ENCODE measurements at places on chromosomes 2 and 18.

- peak; percentile 8 for DNase-seq
Observed at GRCh38 chr2:160109939-160110673, 47.7 kb upstream of the PLA2R1 start.

DNA sequence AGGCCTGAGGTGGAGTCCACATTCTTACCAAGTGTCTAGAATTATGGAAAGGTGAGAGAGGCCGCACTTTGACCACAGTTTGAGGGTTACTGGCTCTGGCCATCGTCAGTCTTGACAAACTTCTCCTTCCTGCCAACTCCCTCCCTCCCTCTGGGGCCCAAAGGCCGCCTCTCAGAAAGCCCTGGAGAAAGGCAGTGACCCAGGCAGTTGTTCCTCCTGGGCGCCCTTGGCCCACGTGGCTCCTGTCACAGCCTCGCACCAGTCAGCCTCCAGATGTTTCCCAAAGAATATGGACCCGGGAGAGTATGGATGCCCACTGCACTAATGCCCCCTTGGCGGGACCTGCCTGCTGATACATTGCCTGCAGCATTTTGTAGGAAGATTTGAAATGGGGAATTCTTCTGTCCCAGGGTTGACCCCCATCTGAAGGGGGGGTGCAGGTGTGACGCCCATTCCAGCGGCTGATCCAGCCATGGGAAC is 61.7 kb downstream of the ASB1 start:
- DNase-seq = no peak

DNA sequence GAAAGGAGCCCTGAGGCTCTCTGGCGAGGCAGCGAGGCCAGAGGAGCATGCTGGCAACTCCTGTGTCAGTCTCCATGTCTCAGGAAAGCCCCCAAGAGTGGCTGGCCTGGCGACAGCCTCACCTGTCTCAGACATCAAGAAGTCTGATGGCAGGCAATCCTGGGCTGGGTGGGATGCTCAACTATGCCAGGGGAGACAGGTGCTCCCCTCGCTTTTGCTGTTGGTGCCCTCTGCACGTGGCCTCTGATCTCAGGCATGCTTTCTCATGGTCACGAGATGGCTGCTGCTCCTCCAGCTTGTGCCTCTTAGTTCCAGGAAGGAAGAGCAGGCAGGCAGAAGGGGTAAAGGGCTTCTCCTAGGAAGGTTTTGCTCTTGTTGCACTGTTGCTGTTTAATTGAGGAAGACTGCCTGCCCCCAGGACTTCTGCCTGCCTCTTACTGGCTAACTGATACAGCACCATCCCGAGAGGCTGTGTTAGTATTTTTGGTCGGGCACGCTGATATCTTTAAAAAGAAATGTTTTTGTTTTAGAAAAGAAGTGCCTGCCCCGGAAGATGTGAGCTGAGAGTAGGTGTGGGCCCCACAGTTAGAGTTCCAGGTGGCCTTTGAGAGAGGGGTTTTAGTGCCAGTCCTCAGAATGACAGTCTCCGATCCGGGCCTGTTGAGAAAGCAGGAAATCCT is 344.8 kb upstream of the HS6ST1 start:
- DNase-seq = no peak

GRCh38 chr2:42886921-42887320 is 94.5 kb upstream of the HAAO start:
- no peak for DNase-seq

DNA sequence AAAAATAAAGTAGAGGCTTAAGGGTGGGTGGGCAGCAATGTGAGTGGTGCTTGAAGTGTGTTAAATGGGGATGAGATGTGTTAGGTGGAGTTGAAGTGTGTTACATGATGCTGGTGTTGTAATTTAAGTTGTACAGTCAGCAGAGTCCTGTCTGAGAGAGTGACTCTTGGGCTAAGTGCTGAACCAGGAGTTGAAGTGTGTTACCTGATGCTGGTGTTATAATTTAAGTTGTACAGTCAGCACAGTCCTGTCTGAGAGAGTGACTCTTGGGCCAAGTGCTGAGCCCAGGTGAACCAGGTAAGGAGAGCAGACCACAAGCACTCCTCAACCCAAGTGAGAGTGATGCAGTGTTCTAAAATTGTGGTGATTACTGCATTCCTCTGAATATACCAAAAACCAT is 40.6 kb downstream of the LCLAT1 start:
- no peak for DNase-seq

GRCh38 chr2:74566754-74567085 is 12.2 kb downstream of the DOK1 start:
- DNase-seq = no peak

GRCh38 chr2:200423541-200423940 is 86.3 kb downstream of the KCTD18 start:
- DNase-seq = no peak

GRCh38 chr2:195606179-195606578 is 50.8 kb upstream of the SLC39A10 start:
- no peak for DNase-seq

DNA sequence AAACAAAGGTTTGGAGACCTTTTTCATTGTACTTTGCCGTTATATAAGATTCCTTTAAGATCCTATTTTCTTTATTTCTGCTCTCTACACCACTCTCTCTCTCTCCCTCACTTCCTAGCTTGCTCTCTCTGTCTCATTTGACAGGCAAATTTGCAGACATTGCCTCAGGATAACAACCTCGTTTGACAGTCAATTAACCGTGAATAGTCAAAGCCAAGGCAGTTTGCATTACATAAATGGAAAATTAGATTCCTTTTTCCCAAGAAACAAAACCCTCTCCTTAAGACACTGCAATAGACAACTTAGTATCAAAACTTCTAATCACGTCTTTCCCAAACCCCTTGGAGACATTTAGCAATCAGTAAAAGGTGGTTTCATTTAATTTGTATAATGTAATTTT is 7.4 kb downstream of the SKOR2 start:
- no peak for DNase-seq

- no peak for DNase-seq
Observed at GRCh38 chr2:136386046-136386445, 268.1 kb upstream of the CXCR4 start.

DNA sequence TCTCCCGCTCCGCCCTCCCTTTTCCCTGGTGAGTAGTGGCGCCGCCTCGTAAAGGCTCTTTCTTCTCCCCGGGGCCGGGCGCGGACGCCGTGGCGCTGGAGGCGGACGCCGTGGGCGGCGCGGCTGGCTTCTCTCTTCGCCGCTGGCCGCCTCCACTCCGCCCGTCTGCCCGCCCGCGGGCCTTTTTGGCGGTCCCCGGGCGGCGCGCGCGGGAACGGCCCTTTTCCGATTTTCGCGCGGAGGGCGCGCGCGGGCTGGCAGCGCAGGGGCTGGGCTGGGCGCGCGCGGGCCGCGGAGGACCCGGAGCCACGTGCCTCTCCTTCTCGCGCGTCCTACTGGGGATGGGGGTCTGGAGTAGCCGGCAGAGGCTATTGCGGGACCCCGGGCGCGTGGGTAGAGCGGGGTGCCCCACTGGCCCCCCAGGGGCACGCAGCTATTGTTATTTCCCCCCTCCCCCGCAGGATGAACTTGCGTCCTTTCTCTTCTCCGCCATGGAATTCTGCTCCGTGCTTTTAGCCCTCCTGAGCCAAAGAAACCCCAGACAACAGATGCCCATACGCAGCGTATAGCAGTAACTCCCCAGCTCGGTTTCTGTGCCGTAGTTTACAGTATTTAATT is 472 bp downstream of the SLC20A1 start:
- peak; percentile 42 for DNase-seq

- DNase-seq = no peak
Observed at GRCh38 chr2:238856713-238857567, 9.1 kb downstream of the TWIST2 start.

DNA sequence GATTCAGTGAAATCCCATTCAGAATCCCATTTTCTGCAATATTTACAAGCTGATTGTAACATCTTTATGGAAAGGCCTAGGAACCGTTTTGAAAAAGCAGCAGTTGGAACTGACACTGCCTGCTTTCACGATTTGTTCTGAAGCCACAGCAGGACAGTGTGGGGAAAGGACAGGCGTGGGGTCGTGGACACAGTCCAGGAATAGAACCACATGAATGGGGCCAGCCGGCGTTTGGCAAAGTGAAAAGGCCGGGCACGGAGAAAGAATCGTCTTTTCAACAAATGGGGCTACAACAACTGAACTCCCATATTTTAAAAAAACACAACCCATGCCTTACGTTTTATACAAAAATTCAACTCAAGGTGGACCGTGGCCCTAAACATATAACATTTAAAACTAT is 69.8 kb downstream of the SLC66A2 start:
- no peak for DNase-seq

DNA sequence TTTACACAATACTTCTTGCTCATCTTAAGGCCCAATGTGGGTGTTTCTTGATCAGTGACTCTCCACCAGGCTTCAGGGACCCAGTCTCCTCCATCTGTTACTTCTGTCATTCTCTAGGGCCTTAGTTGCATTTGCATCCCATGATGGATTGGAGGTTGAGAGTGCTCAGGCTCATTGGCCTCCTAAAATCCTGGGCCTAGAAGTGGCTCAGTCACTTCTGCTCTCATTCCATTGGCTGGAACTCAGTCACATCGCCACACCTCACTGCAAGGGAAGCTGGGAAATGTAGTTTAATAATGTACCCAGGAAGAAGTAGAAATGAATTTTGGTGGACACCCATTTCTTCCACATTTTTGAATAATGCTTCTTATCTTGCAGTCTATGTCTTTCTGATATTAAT is 223.5 kb downstream of the HRH4 start:
- DNase-seq = no peak

DNA sequence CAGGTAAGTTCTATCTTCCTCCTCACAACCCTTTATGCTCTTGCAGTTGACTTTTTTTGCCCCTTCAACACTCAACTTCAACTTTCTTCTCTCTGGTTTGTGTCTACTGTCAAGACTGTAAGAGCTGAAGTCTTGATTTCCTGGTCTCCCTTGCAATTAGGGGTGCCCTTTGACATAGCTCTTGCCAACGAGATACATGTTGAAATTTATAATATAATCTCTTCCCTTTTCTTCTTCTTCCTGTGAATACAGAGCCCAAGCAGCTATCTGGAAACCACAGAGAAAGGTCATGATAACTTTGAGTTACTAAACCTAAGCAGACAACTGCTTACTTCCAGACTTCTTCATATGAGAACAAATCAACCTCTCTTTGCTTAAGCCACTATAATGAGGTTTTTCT is 163.5 kb downstream of the MC4R start:
- no peak for DNase-seq

GRCh38 chr2:73174244-73174643 is 28.1 kb upstream of the NOTO start:
- DNase-seq = no peak

DNA sequence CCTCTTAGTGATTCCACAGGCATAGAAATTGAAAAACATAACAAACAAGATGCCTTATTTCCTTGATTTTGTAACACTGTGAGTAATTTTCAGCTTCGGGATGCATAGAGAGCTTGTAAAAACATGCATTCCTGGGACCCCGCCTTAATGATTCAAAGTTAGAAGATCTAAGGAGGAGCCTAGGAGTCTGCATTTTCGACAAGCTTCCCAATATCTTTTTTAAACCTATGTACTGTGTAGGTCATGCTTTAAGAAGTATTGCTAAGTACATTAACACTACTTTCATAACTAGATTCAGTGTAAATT is 109.8 kb upstream of the ZNF516 start:
- no peak for DNase-seq

DNA sequence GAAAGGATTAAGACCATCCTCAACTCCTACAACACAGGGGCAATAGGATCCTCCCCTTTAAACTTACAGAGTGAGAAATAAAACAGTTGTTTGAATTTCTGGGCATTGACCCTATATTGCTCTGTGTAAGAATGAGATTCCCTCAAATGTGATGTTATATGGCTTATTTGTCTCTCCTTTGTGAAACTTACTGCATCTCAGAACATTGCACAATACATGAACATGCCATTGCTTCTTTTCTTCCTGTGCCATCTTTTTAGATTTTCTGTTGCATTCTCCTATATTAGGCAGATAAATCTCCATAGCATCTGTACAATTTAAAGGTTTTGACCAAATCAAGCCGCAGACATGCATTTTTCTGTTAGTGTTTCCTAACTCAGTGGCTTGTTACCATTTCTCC is 941.9 kb upstream of the FANCL start:
- no peak for DNase-seq

GRCh38 chr2:19752500-19752899 is 149.3 kb downstream of the TTC32 start:
- DNase-seq = no peak

GRCh38 chr2:14219306-14219705 is 413.2 kb upstream of the LRATD1 start:
- no peak for DNase-seq

GRCh38 chr2:94996305-94997100 is 29.0 kb upstream of the MAL start:
- DNase-seq = no peak

GRCh38 chr18:68560128-68560527 is 154.8 kb downstream of the TMX3 start:
- no peak for DNase-seq

GRCh38 chr2:224969095-224969494 is 73.2 kb downstream of the DOCK10 start:
- no peak for DNase-seq

DNA sequence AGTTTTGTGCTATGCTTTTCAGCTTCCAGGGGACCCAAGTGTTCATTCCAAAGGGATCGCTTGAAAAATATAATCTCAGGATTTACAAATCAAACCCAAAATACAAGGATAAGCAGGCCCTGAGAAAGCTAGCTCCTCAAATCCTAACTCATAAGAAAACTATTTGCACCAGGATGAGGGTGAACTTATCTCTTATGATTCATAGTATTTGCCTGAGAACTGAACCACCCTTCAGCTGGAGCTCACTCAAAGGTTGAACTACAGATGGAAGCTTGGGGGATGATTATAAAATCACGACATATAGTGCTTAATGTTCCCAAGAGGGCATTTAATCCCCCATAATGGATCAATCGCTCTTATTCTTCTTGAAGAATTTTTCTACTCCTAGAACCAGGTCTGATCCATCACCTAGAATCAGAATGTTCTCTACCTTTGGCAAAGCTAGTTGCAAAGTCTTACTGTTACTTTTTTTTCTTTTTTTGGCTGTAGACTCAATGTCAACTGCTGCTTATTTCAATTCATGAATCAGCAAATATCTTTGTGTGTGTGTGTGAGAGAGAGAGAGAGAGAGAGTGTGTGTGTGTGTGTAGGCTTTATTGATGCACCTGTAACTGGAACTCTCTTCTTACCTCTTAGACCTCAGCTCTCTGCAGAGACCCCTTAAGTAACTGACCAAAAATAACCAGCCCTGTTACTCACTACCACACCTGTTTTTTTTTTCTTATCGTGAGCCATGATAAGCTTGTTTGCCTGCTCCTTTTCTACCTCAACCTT is 44.8 kb downstream of the ARL4C start:
- DNase-seq = no peak

DNA sequence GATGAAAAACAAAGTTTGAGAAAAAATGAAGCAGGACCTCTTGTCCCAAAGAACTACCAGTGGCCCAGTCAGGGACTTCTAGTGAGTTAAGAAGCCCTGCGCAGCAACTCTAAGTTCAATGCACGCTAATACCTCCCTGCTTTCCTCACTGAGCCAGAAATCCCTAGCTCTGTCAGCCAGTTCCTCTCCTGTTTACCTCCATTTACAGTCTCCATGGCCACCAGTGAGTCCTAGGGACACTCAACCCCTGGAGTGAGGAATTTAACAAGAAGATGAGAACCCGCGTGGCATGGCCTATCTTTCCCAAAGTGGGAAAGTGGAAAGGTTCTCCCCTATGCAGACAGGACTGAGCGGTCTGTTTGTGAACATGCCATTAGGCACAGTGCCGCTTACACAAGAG is 31.0 kb downstream of the MRPL33 start:
- no peak for DNase-seq

Measured in effector CD8-positive, alpha-beta T cell (primary cell).